Activated T-helper 1 cell treated with anti-CD3 and anti-CD28 coated beads, Interleukin-2, amount 50 U/mL, for 16 hours (primary cell): ENCODE measurements at places on chromosomes 3 and 15.

DNA sequence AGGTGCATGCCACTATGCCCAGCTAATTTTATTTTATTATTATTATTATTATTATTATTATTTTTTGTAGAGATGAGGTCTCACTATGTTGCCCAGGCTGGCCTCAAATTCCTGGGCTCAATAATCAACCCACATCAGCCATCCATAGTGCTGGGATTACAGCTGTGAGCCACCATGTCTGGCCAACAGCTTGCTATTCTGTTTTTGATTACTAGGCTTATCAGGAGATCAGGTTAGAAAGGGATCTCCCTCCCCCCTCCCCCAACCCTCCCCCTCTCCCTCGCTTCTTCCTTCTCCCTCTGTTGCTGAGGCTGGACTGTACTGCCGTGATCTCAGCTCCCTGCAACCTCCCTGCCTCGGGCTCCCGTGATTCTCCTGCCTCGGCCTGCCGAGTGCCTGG, 8.6 kb downstream of the CLN6 start:
- no peak for DNase-seq

DNA sequence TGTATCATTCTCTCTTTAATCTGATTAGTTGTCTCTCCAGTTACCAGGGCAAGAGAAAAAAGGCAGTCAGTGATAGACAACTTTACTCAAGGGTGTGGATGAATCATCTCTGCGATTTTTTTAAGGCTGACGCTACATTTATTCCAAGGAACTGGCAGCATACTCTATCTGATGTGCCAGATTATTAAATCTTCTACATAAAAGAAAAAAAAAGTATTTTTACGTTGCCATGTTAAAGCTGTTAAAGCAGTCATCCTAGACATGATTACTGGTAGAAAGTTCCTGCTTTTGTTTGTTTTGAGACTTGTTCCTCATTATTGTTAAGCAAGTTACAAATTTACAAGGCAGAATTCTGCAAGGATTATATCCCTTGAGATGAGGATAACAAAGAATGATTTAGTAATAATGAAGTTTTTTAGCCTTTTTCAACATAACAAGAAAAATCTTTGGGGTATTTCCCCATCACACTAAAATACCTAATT, 121.7 kb downstream of the CBLB start:
- DNase-seq = no peak

GRCh38 chr15:67185621-67186225, 68.7 kb downstream of the AAGAB start:
- no peak for DNase-seq

- DNase-seq = no peak
Measured at GRCh38 chr15:76150513-76150912, 90.7 kb downstream of the TMEM266 start.

DNA sequence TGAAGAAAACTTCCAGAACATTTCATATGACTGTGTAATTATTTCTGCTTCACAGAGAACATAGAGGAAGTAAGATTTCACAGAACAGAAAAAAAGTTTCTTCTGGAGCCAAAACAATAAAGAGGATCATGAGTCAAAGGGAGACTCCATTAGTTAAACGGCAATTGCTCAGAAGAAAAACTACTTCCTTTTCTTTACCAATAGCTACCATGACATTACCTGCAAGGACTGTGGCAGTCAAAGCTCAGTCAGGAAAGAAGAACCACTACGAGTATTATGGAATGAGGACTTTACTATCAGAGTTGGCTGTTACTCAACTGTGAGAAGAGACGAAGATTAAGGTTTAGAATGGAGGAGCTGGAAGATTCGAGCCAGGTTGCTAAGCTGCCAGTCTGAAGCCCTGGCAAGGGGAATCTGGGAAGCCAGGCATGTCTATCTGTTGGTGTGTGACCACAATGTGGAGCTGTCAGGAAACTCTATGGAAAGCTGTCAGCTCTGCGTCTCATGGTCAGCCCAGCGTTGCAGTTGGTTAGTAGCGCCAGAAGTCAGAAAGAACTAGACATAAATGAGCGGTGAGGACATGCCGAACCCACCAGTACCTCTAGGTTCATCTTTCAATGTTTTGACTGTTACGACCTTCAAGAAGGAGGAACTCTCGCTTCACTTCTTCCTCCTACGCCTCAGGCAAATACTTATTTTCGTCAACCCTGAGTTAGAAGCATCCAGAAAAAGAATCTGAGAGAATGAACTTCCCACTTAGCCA, 604.3 kb downstream of the FGF12 start:
- DNase-seq = no peak

GRCh38 chr3:176663387-176663786, 533.9 kb downstream of the TBL1XR1 start:
- DNase-seq = no peak

- DNase-seq = no peak
Measured at GRCh38 chr3:41304593-41304992, 105.3 kb downstream of the CTNNB1 start.
